Stimulated activated CD8-positive, alpha-beta memory T cell treated with anti-CD3 and anti-CD28 coated beads, Interleukin-15, amount 100 ng/mL, for 48 hours (primary cell): ENCODE measurements at places on chromosomes 16 and 17.

GRCh38 chr16:48478393-48478792, 93.2 kb upstream of the SIAH1 start:
- DNase-seq, result no peak

- no peak for DNase-seq
Observed at GRCh38 chr17:61294286-61294685, 105.4 kb upstream of the TBX2 start.

DNA sequence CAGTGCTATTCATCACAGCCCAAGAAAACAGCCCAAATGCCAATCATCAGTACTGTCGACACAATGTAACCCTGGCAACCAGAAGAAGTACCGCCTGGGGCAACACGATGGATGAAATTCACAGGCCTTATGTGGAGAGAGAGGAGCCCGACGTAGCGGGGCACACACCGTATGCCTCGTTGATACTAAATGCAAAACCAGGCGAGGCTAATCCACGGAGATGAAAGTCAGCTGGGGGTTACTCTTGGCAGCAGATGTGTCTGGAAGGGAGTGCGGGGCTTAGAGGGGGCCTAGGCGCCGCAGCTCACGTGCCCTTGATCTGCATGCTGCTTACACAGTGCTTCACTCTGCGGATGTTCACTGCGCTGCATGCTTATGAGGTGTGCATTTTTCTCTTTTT, 29.8 kb downstream of the ITGAE start:
- DNase-seq, result no peak

DNA sequence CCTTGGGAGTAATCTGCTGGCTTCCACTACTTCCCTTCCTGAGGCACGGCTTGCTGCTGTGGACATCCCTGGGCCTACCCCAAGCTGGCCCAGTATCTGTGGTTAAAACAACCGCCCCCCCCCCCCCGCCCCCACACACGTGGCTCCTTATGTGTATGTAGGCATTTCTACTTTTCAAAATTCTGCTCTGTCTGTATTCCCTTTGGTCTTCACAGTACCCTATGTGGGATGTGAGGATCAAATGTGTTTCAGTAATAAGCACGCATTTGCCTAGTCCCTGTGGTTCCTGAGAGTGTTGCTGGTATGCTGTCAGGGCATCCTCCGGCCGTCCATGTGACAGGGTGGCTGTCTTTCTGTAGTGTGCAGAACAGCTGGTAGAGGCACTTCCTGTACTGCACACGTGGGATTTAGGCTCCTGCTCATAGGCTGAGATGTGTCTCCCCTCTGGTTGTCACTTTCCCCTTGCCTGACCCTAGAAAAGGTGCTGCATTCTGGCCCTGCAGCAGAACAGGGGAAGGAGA, 2.2 kb downstream of the NT5M start:
- peak; percentile 35 for DNase-seq

DNA sequence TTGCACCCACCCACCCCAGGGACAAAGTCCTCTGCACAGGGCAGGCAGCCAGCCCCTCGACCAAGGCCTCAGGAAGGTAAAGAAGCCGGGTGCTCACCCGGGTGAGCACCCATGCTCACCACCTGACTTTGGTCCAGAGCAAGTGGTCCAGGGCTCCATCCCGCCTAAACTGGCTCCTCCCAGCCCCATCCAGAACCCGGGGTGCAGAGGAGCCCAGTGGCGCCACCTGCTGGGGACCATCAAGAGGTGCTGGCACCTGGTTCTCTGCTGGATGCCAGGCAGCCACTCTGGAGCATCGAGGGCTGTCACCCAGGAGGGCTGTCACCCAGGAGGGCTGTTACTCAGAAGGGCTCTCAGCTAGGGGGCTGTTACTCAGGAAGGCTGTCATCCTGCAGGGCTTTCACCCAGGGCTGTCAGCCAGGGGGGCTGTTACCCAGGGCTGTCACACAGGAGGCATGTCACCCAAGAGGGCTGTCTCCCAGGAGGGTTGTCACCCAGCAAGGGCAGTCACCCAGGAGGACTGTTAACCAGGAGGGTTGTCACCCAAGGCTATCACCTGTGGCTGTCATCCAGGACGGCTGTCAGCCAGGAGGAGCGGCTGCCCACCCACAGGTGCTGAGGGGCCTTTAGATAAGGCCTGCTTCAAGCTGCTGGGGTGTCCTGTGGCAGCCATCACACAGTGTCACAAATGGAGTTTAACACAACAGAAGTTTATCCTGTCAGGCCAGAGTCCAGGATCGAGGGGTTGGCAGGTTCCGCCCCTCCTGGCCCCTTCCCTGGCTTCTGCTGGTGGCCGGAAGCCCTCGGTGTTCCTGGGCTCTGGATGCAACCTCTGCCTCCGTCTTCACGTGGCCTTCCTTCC, 98.5 kb downstream of the TNFRSF13B start:
- DNase-seq, result peak; percentile 14

DNA sequence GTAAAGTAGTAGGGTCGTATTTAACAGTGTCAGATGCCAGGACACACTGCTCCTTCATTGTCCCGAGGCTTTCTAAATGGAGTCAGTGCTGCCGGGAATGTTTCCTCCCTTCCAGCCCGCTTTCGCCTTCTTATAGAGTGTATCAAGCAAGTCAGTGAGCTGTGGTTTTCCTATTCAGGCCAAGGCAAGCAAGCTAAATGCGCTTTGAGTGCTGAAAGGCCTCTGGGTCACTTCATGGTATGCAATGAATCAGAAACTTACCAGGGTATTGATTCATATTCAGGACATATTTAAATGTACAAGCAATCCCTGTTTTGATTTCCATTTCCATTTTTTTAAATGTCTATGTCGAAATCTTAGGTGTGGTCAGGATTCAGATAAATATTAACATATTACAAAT, 327.9 kb upstream of the SOX9 start:
- DNase-seq, result no peak

- DNase-seq, result no peak
Observed at GRCh38 chr16:62732092-62732491, 695.9 kb upstream of the CDH8 start.
